Endodermal cell (in vitro differentiated cells): ENCODE measurements at places on chromosomes 2 and 18. TPM values are rescaled to one million over a fixed set of nuclear protein-coding genes. Genes with fewer than 3 reads are reported as not detected.

GRCh38 chr18:22286585-22286984, 117.2 kb downstream of the GATA6 start:
- H3K4me1 ChIP-seq, result no peaks in the 10 kb centered on the region
- peaks cover 15% of the 10 kb centered on the region for H3K27me3 ChIP-seq
- H3K4me3 ChIP-seq, result no peak overlapping the region

GRCh38 chr2:107112561-107112960, 226.6 kb upstream of the ST6GAL2 start:
- H3K27me3 ChIP-seq, result no peaks in the 10 kb centered on the region
- DNase-seq, result no peak

- no peaks in the 10 kb centered on the region for H3K4me1 ChIP-seq
- no peak for DNase-seq
- H3K4me3 ChIP-seq, result no peak overlapping the region
- no peaks in the 10 kb centered on the region for H3K27me3 ChIP-seq
- no peaks in the 10 kb centered on the region for H3K36me3 ChIP-seq
Observed at GRCh38 chr2:239093952-239094351, 246.1 kb downstream of the TWIST2 start.

The KCNS3 gene
- 10.7 and 15.2 TPM in 2 replicates for total RNA-seq

DNA sequence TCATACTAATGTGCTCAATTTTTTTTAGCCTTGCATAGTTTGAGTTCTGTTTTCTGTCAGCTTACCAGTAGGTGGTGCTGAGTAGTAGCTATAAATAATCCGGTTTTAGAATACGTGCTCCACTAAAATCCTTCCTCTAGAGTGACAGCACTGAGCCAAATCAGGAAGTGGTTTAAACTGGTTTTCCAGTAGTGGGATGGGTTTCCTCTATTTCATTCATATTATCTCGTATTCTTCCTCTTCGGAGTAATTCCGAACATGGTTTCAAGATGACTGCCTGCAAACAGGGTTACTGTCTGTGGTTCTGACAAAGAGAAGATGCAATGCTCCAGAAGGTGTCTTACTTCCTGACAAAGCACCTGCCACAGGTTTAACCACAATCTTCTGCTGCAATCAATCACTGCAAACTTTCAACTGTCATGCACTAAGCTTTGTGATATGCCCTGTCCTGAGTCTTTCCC, 496.9 kb upstream of the VRK2 start:
- DNase-seq, result no peak
- H3K36me3 ChIP-seq, result no peaks in the 10 kb centered on the region
- H3K4me1 ChIP-seq, result no peaks in the 10 kb centered on the region
- H3K27ac ChIP-seq, result no peak overlapping the region
- H3K27me3 ChIP-seq, result no peaks in the 10 kb centered on the region

- no peak for DNase-seq
- H3K27ac ChIP-seq, result no peak overlapping the region
- H3K27me3 ChIP-seq, result no peaks in the 10 kb centered on the region
- peaks cover 5% of the 10 kb centered on the region for H3K4me1 ChIP-seq
- no peaks in the 10 kb centered on the region for H3K36me3 ChIP-seq
Observed at GRCh38 chr2:64482243-64482642, 28.3 kb downstream of the LGALSL start.
